ENCODE measurements at places on chromosomes 1 and 21. TPM values are rescaled to one million over a fixed set of nuclear protein-coding genes. Genes with fewer than 3 reads are reported as not detected.

NGF gene
- total RNA-seq = 17.2 TPM

SLC1A7 gene
- 1.4 TPM for total RNA-seq

GUCA2B gene
- total RNA-seq = not detected

C1orf105 gene
- not detected for total RNA-seq

KANK4 gene
- total RNA-seq = 0.42 TPM

UCHL5 gene
- 29.7 TPM for total RNA-seq

COL6A2 gene
- total RNA-seq = 1,431 TPM

- no peak overlapping the region for H3K4me3 ChIP-seq
- H3K27ac ChIP-seq = no peak overlapping the region
- no peaks in the 10 kb centered on the region for H3K36me3 ChIP-seq
- no peaks in the 10 kb centered on the region for H3K27me3 ChIP-seq
Measured at GRCh38 chr1:86965012-86965826, 50.8 kb downstream of the HS2ST1 start.

- H3K4me3 ChIP-seq = no peak overlapping the region
- no peaks in the 10 kb centered on the region for H3K27me3 ChIP-seq
- no peak overlapping the region for H3K27ac ChIP-seq
- no peaks in the 10 kb centered on the region for H3K36me3 ChIP-seq
Measured at GRCh38 chr21:36630485-36631206, 68.3 kb upstream of the SIM2 start.

DNA sequence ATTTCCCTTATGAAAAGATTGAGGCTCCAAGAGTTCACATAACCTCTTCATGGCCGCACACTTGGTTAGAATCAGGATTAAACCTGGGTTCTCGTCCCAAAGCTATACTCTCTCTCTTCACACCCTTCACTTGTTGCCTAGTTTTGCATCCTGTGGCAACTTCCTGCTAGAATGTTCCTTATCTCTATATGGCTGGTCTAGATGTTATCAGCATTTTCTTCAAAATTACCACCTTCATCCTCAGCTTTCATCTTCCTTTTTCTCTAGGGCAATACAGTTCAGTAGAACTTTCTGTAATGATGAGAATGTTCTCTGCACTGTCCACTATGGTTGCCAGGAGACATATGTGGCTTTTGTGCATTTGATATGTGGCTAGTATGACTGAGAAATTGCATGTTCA, 31.1 kb upstream of the BCAR3 start:
- peaks cover 8% of the 10 kb centered on the region for H3K4me1 ChIP-seq
- no peaks in the 10 kb centered on the region for H3K27me3 ChIP-seq
- no peak for DNase-seq

- H3K27ac ChIP-seq = no peak overlapping the region
- H3K36me3 ChIP-seq = no peaks in the 10 kb centered on the region
- no peak for DNase-seq
- H3K27me3 ChIP-seq = no peaks in the 10 kb centered on the region
Measured at GRCh38 chr1:167249702-167250101, 29.0 kb downstream of the POU2F1 start.

DNA sequence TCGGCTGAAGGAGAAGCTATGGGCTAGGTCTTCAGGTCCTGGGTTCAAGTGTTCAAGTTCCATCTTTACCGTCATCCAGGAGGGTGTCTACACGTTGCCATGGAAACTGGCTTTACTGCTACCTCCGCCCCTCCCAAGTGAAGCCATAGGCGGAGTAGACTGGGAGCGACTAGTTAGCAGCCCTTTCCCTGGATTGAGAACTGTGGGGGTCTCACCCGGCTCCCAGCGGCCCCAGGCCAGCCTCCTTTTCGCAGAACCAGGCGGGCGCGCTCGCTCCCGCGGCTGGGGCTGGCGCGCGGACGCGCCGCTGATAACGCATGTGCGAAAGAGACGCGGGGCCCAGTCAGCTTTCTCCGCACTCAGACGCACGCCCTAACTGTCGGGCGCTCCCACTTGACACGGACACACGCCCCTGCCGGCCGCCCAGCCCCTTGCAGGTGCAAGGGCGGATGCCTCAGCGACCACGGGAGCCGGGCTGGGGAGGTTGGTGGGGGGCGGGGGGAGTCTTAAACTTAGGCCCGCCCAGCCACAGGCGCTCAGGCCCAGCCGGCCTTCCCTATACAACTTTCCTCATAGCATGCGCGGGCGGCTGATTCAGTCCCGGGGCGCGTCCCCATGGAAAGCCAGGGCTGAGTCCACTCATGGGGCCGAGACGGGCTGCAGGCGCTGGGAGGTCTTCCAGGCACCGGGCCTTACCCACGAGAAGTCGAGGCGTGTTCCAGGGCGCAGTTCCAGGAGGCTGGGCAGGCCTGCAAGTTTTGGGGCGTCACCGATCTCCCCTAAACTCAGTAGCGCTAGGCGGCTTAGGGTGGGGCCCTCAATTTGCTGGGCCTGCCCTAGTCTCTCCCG, 7.4 kb downstream of the EFNA4 start:
- H3K4me1 ChIP-seq = no peaks in the 10 kb centered on the region
- no peak overlapping the region for H3K4me3 ChIP-seq
- no peak overlapping the region for H3K27ac ChIP-seq
- DNase-seq = peak; percentile 84

DNA sequence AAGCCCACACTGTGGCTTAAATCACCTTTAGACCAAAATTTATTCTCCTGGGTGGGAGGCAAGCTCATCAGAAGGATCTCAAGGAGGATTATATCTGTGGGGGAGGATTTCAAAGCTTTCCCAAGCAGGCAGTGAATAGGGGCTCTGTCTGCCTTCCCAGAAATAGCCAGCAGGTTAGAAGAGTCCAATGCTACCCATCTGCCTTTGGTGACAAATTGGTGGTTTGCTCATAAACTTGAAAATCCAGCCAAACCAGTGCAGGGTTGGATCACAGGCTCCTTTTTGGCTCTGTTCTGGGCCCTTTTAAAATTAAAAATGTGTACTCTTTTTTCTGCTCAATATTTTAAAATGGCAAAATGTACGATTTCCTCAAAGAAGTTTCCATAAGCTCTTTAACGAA, 118.9 kb upstream of the ZC3H11B start:
- DNase-seq = no peak
- no peaks in the 10 kb centered on the region for H3K27me3 ChIP-seq
- no peak overlapping the region for H3K27ac ChIP-seq
- H3K4me1 ChIP-seq = no peaks in the 10 kb centered on the region

- DNase-seq = no peak
- H3K36me3 ChIP-seq = no peaks in the 10 kb centered on the region
- H3K4me1 ChIP-seq = no peaks in the 10 kb centered on the region
- no peak overlapping the region for H3K27ac ChIP-seq
- H3K27me3 ChIP-seq = no peaks in the 10 kb centered on the region
Measured at GRCh38 chr1:198687429-198687828, 48.6 kb downstream of the PTPRC start.

DNA sequence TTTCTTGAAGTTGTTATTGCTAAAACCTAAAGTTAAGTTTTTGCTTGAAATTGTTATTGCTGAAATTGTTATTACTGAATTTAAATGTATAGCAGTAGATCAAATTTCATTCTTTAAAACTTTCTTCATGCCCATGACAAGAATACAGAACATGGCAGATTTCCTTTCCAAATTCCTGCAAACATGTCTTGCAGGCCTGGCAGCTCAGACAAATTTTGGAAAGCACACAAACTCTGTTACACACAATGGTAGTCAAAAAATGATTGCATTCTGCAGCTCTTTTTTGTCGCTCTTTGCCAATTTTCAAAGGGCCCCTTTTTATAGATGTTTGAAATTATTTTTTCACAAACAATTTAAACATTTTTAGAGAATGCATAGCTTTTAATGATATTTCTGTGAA, 1292.3 kb upstream of the B3GALT2 start:
- no peak overlapping the region for H3K4me3 ChIP-seq
- no peak for DNase-seq
- no peaks in the 10 kb centered on the region for H3K36me3 ChIP-seq

DNA sequence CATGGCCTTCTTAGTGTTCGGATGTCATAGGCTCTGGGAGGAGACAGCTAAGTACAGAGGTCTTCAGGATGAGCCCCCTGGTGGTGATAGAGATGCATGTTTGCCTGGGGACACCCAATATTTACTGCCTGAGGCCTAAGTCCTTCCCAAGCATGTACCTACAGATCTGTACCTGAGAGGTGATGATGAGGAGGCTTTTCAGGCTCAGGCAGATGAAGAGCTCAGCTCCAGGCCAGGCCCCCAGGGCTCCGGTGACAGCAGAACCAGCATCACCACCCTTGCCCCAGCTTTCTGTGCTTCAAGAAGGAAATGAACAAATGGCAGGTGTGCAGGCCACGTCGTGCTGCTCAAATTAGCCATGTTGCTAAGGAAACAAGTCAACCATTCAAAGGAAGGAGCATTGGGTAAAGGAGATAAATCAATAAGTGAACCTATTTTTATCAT, 21.1 kb downstream of the CACNA1E start:
- no peaks in the 10 kb centered on the region for H3K27me3 ChIP-seq
- H3K4me3 ChIP-seq = no peak overlapping the region
- no peak overlapping the region for H3K27ac ChIP-seq
- H3K36me3 ChIP-seq = no peaks in the 10 kb centered on the region
- no peaks in the 10 kb centered on the region for H3K4me1 ChIP-seq

- H3K36me3 ChIP-seq = no peaks in the 10 kb centered on the region
- no peaks in the 10 kb centered on the region for H3K27me3 ChIP-seq
- H3K4me3 ChIP-seq = no peak overlapping the region
- no peak for DNase-seq
Measured at GRCh38 chr1:234743791-234744611, 134.0 kb upstream of the IRF2BP2 start.

GRCh38 chr1:171834821-171835220, 6.5 kb upstream of the DNM3 start:
- H3K4me3 ChIP-seq = no peak overlapping the region
- no peaks in the 10 kb centered on the region for H3K36me3 ChIP-seq
- no peaks in the 10 kb centered on the region for H3K4me1 ChIP-seq
- H3K27me3 ChIP-seq = no peaks in the 10 kb centered on the region
- DNase-seq = no peak

- peaks cover 2% of the 10 kb centered on the region for H3K4me1 ChIP-seq
- no peaks in the 10 kb centered on the region for H3K36me3 ChIP-seq
- no peak overlapping the region for H3K27ac ChIP-seq
- H3K27me3 ChIP-seq = no peaks in the 10 kb centered on the region
- DNase-seq = peak; percentile 86
Measured at GRCh38 chr1:31669786-31670592, 25.3 kb upstream of the PEF1 start.

DNA sequence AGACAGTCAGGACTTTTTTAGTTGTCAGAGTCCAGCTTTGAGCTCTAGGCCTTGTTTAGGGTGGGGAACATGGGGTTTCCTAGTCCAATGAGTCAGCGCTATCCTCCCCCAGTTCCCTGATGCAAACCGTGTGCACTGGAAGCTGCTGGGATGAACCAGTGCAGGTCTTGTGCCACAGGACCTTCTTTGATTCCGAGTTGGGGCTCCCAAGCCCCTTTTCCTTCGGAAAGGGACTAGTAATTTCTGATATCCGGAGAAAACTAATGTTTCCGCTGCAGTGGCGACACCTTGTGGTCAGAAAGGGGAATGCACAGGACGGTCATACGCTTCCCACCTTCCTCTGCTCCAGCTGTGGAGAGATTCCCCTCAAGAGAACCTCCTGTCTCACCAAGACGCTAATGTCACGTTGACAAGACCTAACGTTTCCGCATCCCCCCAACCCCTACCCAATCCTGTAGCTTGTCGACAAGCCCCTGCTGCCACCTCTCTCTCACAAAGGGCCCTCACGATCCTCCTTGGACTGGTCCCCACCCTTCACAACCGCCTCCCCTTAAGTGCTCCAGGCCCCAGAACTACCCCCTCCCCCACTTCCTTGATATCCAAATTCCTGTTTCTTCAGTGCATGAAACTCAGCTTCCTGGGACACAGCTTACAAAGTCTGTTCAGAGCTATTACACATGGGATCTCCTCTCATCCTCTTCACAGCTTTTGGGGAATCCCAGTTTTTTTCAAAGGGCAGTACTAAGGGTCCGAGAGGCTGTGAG, 30.9 kb downstream of the GPA33 start:
- no peak overlapping the region for H3K27ac ChIP-seq
- H3K36me3 ChIP-seq = no peaks in the 10 kb centered on the region
- H3K4me3 ChIP-seq = no peak overlapping the region
- peak; percentile 89 for DNase-seq

GRCh38 chr1:6152882-6153281, 27.2 kb downstream of the CHD5 start:
- DNase-seq = no peak
- no peaks in the 10 kb centered on the region for H3K4me1 ChIP-seq
- H3K27me3 ChIP-seq = no peaks in the 10 kb centered on the region
- H3K27ac ChIP-seq = no peak overlapping the region
- no peak overlapping the region for H3K4me3 ChIP-seq
